ENCODE measurements at places on chromosomes 6 and 20. TPM values are rescaled to one million over a fixed set of nuclear protein-coding genes. Genes with fewer than 3 reads are reported as not detected.

Gene PGC
- polyA plus RNA-seq: not detected

- no peak for DNase-seq
Measured at GRCh38 chr6:149323925-149324324, 6.4 kb downstream of the TAB2 start.

DNA sequence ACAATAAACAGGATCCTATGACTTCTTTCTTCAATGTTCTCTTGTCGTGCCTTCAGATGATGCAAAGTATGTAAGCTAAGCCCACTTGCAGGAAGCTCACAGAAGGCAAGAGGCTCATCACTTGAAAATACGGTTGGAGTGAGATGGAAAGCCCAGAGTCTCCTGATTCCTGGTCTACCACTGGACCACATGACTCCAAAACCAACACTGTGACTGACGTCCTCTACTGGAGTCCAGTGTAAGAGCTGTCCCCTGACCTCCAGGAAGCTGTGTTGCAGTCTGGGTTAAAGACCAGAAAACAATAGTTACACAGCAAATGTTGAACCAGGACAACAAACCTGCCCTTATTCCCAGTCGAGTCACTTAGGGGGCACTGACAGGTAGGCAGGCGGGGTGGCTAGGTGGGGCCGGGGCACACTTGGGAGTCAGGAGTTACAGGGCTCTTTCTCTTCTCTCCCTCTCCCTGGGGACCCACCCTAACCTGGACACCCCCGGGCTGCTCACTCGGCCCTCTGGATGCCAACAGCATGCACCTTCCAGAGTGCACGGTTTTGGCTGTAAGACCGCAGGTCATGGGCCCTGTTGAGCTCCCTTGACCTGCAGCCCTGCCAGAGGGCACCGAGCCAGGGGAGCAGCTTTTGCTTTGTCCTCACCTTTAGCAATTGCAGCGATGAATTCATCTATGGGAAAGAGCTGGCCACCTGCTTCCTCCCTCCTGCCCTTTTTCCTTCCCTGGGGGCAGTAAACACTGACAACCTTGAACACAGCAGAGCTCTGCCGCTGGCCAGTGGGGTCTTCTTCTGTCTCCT lies 7.4 kb downstream of the PCK1 start:
- no peak for DNase-seq

Gene HLA-DOA
- polyA plus RNA-seq: 5.4 TPM

DNA sequence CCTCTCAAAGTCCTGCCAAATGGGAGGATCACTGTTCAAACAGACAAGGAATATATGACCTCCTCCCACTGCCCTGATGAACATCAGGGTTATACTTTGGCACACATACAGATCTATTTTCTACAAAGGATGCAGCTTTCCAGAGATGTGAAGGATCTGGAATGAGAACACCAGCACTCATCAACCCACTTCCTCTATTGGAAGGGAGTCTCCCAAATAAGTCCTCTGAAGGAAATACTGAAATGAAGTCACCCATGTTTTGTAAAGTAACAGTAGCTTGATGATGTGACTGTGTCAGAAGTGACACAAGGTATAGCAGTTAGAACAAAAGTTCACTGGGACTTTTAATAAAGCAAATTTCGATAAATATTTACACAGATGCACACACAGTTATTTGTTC lies 104.9 kb downstream of the OGFRL1 start:
- no peak for DNase-seq

GRCh38 chr6:87971605-87972262 lies 75.9 kb upstream of the SPACA1 start:
- DNase-seq: no peak

DNA sequence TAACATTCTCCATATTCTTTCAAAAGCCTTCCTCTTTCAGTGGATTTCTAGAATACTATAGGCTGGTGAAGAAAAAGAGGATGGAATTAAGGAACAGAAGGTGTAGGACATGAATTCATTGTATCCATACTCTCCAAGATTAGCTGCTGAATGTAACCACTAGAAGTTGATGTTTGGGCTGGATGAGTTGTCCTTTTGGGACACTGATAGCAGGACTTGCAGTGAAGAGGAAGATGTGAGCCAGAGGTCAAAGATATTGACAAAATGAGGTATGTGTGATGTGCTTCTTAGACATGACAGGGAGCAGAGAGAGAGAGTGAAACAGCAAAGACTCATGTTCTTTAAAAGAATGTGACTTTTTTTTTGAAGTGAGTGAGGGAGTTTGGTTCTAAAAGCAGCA lies 134.3 kb upstream of the MAN1A1 start:
- DNase-seq: no peak

Gene SAPCD1
- polyA plus RNA-seq: 4.3 TPM

DNA sequence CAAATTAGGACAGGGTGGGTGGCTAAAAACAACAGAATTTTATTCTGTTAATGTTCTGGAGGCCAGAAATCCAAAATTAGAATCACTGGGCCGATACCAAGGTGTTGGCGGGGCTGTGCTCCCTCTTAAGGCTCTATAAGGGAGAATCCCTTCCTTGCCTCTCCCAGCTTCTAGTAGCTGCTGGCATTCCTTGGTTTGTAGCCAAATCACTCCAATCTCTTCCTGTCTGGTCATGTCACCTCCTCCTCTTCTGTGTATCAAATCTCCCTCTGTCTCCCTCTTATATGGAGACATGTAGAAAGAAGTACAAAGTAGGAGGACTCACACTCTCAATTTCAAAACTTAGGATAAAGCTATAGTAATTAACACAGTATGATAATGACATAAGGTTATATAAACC lies 102.9 kb upstream of the SIRPA start:
- no peak for DNase-seq

- DNase-seq: no peak
Measured at GRCh38 chr20:17225851-17226409, 910 bp upstream of the PCSK2 start.

Gene NKAIN2
- polyA plus RNA-seq: 31.2 TPM

Measured in left renal cortex interstitium (tissue), 4 donors.